SHP77 (cell line): ENCODE measurements at places on chromosomes 1 and 21.

DNA sequence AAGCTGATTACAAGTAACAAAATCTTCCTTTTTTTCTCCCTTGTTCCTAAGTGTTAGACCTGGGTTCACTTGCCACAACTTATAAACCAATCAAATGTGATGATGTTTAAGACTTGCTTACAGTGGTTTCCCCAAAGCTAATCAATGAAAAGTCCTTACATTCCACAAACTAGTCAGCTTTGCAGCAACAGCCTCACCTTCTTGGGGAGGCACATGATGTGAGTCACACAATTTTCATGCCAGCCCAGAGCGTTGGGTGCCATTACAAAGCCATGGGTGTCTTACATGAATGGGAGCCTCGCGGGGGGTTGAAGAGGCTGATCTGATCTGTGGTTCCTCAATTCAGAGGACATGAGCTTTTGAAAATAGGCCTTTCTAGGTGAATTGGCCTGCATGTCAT, 91.6 kb upstream of the UBE2U start:
- no peak for DNase-seq

- DNase-seq, result peak; percentile 77
These were observed 18.8 kb downstream of the ADGRB2 start for GRCh38 chr1:31745096-31745945.

- peak; percentile 47 for DNase-seq
These were observed 61.4 kb upstream of the LRRN2 start for GRCh38 chr1:204746838-204747442.

DNA sequence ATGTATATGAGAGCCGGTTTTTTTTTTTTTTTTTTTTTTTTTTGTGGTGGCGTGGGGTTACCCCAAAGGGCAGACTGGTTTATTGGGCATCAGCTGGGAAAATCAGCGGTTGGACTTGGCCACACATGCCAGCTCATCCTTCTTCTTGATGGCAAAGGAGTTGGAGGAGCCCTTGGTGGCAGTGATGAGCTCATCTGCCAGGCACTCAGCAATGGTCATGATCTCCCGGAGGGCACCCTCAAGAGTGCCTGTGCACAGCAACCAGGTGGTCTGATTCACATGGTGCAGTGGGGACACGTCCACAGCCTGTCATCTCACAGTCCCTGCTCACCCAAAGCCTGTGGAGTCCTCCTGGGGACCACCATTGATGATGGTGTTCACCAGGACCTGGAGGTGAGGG, 62.0 kb downstream of the MRPS6 start:
- DNase-seq, result no peak

GRCh38 chr1:38785285-38786039, 74.1 kb downstream of the RRAGC start:
- no peak for DNase-seq

DNA sequence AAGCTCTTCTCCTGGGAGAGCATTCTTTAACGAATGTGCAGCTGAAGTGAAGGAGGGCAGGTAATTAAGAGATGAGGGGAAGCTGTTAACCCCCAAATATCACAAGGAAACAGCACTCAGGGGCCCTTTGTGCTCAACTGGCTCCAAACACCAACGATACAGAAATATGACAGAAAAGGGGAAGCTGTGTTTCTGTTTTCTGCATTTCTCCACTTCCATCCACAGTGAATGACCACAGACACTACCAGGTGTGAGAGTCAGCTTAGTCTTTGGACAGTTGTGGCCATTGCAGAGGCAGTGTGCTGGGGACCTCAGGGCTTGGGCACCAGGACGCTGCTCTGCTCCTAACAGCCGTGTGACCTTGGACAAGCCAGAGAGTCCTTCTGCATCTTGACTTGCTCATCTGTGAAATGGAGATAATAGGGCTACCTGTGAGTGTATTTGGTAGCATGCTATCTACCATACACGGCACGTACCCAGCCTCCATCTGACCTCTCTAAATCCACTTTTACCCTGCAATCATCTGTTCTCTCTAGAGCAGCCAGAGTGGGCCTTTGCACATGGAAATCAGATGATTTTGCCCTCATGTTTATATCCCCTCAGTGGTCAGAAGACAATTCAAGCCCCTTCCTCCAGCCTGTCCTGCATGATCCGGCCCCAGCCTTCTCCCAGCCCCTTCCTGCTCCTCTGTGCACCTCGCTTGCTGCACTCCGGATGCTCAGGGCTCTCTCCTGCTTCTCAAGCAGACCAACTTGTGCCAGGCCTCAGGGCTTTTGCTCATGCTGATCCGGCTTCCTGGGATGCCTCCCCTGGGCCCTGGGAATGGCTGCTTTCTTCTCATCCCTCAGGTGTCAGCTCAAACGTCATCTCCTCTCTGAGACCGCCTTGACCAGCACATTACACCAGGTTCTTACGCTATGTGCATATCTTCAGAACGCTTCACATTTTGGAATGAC, 4.7 kb upstream of the TINAGL1 start:
- DNase-seq, result no peak

GRCh38 chr1:230243146-230243545, 176.1 kb downstream of the GALNT2 start:
- no peak for DNase-seq

DNA sequence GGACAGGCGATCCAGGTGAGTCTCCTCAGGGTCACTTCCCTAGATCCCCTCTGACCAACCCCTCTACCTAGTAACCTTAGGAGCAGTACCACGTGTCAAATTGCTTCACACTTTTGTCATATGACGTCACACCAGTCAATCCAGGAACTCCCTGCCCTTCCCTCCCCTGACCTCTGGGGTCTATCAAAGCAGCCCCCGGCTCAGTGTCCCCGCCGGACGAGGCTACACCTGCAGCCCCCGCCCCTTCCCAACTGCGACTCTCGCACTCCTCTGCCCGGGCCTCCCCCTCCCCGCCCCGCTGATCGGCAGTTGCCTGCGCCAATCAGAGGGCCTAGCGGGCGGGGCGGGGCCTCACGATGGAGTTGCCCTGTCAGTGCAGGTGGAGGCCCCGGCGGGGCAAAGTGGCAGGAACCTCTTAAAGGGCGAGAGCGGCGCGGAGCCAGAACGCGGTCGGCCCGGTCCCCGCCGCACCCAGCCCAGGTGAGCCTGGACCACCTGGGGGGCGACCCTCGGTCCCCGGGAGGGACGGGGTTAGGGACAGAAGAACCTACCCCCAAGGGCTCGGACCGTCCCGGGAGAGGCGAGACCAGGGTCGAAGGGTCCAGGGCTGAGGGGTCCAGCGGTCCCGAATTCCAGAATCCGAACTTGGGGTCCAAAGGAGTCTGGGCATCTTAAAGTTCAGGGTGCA, 27.5 kb upstream of the EPB41 start:
- peak; percentile 92 for DNase-seq

- DNase-seq, result no peak
These were observed 525.3 kb downstream of the KIF26B start for GRCh38 chr1:245679821-245680780.

GRCh38 chr1:45704637-45705036, 16.7 kb downstream of the TMEM69 start:
- no peak for DNase-seq

DNA sequence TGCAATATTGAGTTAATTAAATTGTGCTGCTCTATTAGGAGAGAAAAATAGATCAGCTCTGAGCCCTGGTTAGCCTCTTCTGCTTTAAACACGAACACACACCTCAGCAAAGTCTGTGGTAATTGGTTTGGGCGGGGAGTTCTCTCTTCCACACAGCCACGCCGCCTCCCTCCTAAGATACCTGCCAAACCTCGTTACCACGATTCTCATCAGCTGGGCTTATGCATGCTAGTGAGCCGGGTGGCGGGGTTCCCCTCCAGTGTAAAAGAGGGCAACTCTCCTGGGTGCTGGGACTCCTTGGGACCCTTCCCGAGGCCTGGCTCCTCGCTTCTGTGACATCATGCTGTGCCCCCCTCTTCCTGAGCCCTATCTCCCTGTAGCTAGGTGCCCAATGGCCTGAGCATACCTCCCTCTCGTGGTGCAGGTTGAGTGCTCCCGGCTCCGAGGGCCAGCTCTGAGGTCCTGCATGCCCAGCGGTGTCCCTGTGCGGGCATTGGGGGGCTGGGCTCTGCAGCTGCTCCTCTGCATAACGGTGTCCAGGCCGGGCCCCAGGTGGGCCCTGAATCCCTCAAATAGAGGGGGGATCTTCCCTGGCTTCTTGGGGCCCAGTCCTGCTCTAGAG, 182.9 kb downstream of the PRDM16 start:
- no peak for DNase-seq

- DNase-seq, result no peak
These were observed 21.8 kb downstream of the TRPM2 start for GRCh38 chr21:44375281-44375651.

GRCh38 chr1:228016181-228016510, 9.3 kb downstream of the WNT3A start:
- no peak for DNase-seq

DNA sequence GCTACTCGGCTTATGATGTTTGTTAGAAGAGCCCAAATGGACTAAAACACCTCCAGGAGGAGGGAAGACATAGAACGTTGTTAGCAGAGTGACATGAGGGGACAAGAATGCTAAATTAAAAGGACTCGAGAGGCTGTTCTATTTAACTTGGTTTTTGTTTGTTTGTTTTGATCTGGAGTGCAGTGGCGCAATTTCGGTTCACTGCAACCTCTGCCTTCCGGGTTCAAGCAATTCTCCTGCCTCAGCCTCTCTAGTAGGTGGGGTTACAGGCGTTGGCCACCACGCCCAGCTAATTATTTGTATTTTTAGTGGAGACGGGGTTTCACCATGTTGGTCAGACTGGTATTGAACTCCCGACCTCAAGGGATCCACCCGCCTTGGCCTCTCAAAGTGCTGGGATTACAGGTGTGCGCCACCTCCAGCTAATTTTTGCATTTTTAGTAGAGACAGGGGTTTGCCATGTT, 5.1 kb upstream of the HNRNPU start:
- no peak for DNase-seq

DNA sequence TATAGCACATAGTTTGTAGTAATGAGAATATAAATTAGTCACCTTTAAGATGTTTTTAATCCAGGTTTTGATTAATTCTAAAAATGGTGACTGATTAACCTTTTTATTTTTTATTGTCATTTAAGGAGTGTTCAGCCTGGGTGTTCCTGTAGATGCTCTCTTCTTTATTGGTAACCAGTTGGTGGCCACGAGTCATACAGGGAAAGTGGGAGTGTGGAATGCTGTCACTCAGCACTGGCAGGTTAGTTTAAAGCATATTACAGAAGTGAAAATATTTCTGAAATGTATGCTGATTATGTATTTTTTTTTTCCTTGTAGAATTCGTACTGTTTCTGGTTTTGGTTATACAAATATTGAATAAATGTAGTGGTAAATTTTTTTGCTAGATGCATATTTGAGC, 28.1 kb downstream of the KCTD3 start:
- no peak for DNase-seq

GRCh38 chr1:165895451-165895871, 68.0 kb downstream of the UCK2 start:
- DNase-seq, result no peak

DNA sequence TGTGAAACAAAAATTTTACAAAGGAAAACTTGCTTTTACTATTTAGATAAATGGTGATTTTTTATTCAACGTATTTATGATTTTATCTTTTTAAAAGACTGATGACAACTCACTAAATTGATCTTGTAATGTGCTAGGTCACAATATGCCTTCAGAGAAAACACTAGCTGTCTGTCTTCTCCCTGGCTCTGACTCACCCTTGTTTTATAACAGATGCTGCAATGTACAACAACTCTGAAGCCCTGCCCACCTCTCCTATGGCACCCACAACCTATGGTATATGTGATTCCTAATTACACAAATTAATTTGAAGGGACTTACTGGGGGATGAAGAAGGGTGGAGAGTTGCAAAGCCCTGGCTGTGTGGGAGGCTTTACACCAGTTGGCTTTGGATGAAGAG, 24.7 kb upstream of the HSD17B7 start:
- no peak for DNase-seq

- no peak for DNase-seq
These were observed 65.8 kb upstream of the ATF3 start for GRCh38 chr1:212542761-212543187.

DNA sequence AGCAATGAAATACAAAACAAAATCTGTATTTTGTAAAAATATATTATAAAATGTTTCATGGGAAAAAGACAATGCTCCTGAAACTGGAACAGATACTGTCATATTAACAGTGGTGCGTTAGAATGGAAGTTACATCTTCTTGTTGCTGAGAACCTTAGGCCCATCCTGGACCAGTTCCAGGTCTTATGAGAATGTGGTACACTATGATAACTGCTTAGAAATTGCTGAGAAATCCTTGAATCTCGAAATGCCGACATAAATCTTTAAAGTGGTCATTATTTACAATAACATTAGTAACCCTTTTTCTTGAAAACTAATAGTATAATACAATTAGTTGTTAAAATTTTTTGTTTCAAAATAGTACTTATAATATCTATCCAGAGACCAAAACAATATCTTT, 747.9 kb upstream of the NCAM2 start:
- DNase-seq, result no peak

GRCh38 chr1:48760857-48761256, 15.8 kb downstream of the BEND5 start:
- no peak for DNase-seq

GRCh38 chr1:118504867-118505266, 319.8 kb upstream of the SPAG17 start:
- peak; percentile 33 for DNase-seq

GRCh38 chr1:61851235-61851634, 109.0 kb downstream of the PATJ start:
- no peak for DNase-seq

- DNase-seq, result no peak
These were observed 95.1 kb downstream of the ST3GAL3 start for GRCh38 chr1:43802356-43802980.

DNA sequence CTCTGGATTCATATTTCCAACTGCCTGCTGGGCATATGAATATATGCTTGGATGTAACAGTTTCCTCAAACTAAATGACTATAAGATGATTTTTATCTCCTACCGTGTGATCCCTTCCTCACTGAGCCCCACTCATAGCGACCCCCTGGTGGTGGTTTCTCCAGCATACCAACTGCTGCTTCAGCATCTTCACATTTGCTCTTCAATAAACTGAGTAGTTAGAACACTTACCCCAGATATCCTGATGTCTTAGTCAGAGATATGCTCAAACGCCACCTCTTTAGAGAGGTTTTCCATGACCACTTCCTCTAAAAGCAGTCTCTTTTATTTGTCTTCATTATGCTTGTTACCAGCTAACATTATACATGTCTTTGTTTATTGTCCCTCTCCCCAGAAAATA, 10.2 kb upstream of the HNRNPR start:
- DNase-seq, result no peak

GRCh38 chr1:208565756-208566440, 321.7 kb upstream of the PLXNA2 start:
- DNase-seq, result no peak

DNA sequence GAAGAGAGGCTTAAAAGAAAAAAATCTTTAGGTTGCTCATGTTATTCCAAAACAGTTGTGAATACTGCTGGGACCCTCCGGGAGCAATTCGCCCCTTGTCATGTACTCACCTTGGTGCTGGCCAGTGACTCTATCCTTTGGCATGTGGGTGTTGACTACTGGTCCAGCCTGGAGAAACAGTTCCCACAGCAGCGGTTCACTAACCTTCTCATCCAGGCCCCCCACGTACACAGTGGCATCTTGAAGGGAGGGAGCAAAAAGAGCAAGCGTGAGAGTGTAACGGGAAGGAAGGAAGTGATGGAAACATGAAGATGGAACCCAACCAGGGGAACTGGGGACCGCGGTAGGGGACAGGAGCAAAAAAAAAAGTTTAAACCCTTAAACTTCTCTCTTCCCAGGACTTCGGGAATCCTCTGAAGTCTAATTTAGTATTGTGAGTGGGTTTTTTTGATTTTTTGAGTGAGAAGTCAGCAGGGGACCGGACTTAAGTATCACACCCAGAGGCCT, 494 bp downstream of the SF3B4 start:
- DNase-seq, result no peak
